ENCODE measurements at places on chromosomes 16 and 17.

GRCh38 chr17:17232303-17232621, 4.7 kb downstream of the FLCN start:
- DNase-seq, result no peak

- DNase-seq, result peak; percentile 7
Observed at GRCh38 chr17:72034000-72034399, 86.8 kb upstream of the SOX9 start.

DNA sequence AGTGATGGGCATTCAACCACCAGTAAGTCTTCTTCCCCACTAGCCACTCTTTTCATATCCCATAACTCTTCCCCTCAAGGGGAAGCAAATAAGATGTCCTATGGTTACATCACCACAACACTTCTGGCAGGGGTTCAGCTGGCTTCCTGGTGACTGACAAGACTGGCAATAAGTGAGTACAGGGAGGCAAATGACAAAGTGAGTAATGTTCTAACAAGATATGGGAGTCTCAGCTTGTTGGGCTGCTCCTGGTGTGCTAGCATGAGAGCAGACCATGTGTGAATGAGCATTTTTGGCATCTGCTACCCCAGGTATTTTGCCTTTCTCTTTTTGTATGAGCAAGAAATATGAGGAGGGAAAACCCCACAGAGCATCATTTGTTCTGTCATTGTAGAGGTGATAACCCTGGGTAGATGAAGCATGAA, 9.9 kb downstream of the TMIGD1 start:
- DNase-seq, result peak; percentile 44

- DNase-seq, result no peak
Observed at GRCh38 chr16:57611706-57612105, 16.7 kb upstream of the ADGRG1 start.

DNA sequence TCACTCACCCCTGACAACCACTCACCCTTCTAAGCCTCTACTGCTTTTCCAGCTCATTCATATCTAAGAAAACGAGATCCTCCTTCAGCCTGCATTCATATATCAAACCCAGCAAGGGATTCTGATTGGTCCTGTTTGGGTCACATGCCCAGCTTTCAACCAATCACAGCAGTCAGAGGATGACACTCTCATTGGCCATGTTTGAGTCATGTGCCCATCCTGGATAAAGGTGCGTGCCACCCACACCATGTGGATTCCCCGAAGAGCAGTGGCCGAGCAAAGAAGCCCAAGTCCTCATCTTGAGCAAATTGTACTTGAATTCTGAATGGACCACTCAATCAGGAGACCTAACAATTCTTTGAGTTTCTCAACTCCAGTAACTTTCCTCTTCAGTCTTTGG, 45.0 kb downstream of the SCNN1G start:
- DNase-seq, result peak; percentile 74

GRCh38 chr17:4482338-4483011, 16.2 kb upstream of the SPNS2 start:
- DNase-seq, result no peak

- DNase-seq, result no peak
Observed at GRCh38 chr17:2053380-2054261, 1.3 kb upstream of the HIC1 start.

DNA sequence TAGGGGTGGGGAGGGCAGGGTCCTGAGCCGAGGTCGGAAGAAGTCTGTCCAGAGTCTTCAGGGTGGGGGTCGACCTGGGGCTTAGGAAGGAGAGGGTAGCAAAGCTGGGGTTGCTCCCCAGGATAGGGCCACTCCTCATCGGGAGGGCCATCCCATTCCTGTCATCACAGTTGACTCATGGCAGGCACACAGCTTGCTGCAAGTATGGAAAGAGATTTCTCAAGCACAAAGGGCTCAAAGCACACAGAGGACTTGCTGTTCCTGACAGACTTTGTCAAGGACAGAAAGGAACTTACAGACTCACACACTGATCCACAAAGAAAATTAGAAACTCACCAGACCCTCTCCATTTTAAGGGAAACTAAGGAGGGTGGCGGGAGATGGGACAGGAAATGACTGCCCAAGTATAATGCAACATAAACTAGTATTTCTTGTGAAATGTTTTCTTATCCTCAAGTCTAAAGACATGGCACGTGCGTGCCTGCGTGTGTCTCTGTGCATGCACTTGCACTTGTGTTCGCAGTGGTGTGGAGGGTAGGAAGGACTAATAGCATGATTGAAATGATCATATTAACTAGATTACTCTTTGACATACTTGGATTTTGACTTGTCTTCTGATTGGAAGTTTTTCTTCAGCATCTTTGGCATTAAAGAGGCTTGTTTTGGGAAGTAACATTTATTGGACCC, 2.4 kb downstream of the AOC2 start:
- no peak for DNase-seq

DNA sequence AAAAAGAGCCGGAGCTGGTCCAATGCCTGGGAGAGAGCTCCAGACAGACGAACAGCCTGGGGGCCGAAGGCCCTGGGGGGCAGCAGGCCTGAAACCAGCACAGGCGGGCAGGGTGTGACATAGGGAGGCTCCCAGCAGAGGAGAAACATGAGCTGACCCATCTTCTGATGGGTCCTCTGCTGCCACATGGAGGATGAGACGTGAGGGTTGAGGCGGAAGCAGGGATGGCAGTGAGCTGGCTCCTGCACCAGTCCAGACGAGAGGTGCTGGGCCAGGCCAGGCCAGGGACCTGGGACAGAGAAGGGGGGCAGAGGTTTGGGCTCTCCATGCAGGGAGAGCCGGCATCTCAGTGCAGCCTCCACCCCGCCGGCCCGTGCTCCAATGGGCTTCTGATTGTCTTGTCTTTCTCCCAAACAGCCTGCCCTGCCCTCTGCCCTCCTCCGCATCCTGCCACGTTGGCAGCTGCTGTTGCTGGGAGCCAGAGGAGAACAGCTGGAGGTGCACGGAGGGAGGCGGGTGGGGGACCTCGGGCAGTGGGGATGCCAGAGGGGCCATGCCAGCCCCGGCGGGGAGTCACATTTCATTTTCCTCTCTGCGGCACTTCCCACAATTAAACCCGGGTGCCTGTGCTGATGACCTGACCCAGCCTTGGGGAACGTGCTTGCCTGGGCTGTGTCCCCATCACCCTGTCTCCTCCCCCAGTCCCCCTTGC, 139.1 kb upstream of the GSE1 start:
- DNase-seq, result no peak

GRCh38 chr16:85233516-85233915, 121.2 kb upstream of the CIBAR2 start:
- DNase-seq, result no peak

DNA sequence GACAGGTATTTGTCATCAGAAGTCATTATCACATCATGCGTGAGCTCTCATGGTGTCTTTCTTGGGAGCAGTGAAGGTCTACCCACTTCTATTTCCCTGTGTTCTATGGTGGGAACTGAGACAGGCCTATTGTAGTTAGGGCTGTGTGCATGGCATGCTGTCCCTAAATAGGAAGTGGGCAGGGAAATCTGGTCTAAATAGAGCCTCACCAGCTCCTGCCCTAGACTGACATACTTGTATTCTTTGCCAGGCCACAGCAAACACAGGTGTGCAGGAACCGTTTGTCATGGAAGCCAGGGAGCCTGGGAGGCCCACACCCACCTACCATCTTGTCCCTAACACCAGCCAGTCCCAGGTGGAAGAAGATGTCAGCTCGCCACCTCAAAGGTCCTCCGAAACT, 10.1 kb downstream of the SLC7A6 start:
- no peak for DNase-seq

DNA sequence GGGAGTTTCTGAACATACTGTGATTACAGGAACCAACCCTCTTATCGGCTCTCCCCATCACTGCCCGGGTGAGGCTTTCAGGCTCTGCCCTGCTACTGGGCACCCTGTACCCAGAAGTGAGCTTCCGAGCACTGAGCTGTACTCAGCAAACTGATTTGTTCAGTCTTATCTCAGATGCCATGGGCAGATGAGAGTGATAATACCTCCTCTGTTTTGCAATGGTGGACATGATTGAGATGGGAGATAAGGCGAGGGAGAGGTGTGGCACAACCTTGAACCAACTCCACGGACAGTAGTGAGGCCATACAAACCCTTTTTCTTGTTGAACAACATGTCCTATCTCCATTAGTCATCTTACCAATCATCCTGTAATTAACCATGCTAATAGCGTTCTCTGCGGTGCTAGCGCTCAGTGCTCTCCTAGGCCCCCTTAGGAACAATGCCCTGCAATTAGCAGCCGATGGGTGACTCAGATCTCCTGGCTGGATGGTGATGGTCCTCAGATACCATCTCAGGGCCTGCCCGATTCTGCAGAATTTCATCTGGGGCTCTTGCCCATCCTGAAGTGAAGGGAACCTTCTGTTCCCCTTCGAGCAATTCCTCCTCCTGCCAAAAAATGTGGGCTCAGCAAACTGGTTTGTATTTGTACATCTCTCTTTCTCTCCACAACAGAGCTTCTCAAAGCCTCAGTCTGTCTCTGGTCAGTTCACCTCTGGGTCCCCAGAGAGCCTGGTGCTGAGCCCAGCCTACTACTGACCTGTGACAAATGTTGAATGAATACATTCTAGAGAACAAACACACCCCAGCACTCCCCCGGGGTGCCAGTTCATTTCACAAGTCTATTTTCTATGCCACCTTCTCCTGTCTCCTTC, 139.3 kb upstream of the IRX3 start:
- DNase-seq, result no peak

DNA sequence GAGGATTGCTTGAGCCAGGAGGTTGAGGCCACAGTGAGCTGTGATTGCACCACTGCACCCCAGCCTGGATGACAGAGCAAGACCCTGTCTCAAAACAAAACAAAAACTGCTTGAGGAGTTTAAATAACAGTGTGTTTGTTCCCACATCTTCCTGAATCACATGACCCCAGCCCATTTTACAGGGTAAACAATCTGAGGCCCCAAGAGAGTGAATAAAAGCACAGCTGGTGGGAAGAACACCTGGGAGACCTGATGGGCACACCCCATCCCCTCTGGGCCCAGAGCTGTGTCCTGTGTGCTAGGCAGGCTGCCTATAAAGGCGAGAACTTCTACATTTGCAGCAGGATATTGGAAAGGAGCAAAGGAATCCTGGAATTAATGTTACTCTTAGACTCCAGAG, 69.6 kb downstream of the PLXDC1 start:
- DNase-seq, result no peak

Measured in NAMALWA (cell line).